ENCODE measurements at places on chromosomes 5 and 9.

DNA sequence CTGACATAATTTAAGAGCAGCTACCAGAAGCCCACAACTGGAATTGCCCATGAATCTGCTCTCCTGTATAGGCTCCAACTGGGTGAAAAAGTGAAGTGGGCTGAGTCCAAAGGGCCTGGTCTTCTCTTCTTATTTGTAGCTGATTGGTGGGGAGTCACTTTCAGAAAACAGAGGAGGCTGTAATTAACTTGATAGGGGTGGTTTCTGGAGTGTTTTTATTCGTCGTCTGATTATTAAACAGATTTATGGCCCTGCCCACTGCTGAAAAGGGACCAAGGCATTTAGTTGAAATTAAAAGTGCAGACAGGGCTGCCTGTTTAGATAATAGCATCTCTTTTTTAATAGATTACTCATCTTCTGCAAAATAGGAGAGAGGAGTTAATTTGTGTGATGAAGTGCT lies 81.0 kb upstream of the SAP30L start:
- DNase-seq: no peak

- DNase-seq: no peak
These were observed 20.9 kb upstream of the ASTN2 start for GRCh38 chr9:117435630-117436261.

GRCh38 chr5:177445052-177445916 lies 1.3 kb upstream of the PRR7 start:
- no peak for DNase-seq

- DNase-seq: no peak
These were observed 25.2 kb upstream of the CNOT6 start for GRCh38 chr5:180468732-180469585.

GRCh38 chr5:149802008-149802680 lies 72.0 kb downstream of the PPARGC1B start:
- no peak for DNase-seq
